GF-D8 (cell line): ENCODE measurements at places on chromosomes 2 and 18.
A peak's percentile ranks its signal among the peaks of the same experiment; 100 is the strongest.

GRCh38 chr2:235045336-235045972 is 93.6 kb downstream of the SH3BP4 start:
- no peak for DNase-seq

DNA sequence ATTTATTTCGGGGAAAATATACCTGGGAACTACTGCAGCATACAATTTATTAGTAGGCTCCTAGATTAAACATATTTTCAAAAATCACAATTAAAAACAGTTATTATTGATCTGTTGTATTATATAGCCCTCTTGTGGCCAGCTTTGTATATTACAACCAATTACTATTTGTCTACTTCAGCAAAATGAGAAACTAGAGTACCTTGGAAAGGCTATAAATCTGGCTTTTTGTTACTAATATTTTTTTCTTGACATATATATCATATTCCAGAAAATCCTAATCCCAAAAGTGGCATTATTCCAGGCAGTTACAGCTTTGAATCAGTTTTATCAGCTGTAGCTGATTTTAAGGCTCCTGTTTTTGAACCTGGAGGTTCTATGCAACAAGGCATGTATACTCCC is 101.2 kb downstream of the UBR3 start:
- DNase-seq = no peak

DNA sequence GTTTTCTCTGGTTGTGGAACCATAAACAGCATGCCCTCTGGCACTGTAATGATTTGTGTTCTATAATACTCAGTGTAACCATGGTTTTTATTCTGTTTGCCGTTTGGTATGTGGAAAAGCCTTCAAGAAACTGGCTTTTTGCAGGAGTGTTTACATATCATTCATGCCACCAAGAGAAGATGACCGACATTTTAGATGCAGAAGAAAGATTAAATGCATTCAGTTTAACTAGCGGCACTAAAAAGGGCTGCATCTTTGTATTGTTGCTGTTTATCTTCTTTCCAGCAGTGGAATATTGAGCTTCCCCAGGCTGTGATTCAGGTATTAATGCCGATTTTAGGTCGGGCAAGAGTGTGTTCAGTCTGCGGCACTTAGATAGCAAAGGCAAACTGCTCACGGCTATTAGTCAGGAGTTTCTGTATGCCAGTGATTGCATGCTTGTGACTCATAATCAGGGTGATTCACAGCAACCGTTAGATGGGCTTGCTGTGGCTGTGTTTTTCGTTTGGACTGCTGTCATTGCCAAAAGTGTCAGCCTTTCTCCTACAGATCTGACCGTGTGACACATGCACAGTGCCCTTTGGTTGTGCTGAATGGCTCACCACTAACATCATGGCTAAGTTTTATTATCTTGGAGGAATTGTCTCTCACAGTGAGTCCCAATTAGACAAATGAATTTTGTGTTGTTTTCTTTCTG is 479.7 kb downstream of the PARD3B start:
- no peak for DNase-seq

- no peak for DNase-seq
These were observed 344.0 kb downstream of the ARHGAP15 start for GRCh38 chr2:143473216-143473615.

DNA sequence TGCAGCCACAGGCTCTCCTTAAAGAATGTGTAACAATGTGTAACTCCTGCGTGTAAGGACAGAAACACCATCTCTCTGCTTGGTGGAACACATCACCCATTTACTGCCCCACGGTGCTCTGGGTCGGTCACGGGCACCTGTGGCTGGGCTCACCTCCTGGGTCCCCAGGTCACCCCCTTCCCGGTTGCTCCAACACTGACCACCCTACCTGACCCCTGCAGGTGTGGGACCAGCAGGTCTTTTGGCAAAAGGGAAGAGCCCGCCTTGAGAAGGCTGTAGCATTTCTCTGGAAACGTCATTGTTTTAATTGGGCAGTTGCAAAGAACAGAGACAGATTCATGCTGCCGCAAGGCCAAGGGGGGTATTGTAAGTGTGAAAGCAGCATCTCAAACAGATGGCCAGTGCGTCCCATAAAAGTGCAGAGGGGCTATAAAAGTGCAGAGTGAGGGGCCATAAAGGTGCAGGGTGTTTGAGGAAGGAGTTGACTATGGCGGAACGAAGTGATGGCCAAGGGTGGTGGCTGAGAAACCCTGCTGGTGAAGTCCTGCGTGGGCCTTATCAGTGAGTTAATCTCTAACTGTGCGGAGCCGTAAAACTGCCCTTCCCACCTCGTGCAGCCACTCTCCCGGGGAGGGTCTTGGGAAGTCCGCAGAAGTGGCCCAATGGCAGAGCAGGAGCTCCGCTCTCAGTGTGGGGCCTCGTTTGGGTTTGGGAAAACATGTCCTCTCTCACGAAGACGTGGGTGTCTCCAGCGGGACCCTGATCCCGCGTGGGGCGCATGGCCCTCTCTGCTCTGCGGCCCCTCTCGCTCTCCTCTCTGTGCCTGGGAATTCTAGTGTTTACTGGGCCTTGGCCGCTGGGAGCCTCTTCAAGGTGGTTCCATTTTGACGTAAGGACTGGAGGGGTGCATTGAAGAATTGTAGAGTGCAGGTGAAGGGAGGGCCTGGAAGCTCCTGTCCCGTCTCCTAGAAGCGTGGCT is 13.7 kb upstream of the NEU4 start:
- no peak for DNase-seq

DNA sequence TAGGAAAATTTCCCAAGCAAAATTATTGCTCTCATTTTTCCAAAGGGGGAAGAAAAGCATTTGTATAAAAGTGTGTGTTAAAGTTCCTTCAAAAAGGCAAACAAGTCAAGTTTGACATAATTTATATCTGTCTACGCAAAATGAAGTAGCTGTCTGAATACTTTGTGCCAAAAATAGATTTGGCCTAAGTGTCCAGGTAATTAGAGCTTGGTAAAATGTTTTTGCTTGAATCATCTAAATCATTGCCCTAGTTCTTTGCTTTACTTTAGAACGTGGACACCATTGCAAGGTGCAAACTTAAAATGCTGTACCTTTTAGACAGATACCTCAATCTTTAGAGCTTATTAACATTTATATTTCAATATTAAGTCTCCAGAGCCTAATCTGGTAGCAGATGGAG is 97.6 kb upstream of the MAPRE2 start:
- DNase-seq = no peak

- no peak for DNase-seq
These were observed 289.7 kb downstream of the DYSF start for GRCh38 chr2:71742953-71743601.

- no peak for DNase-seq
These were observed 193.0 kb downstream of the TXNL1 start for GRCh38 chr18:56445422-56445821.

DNA sequence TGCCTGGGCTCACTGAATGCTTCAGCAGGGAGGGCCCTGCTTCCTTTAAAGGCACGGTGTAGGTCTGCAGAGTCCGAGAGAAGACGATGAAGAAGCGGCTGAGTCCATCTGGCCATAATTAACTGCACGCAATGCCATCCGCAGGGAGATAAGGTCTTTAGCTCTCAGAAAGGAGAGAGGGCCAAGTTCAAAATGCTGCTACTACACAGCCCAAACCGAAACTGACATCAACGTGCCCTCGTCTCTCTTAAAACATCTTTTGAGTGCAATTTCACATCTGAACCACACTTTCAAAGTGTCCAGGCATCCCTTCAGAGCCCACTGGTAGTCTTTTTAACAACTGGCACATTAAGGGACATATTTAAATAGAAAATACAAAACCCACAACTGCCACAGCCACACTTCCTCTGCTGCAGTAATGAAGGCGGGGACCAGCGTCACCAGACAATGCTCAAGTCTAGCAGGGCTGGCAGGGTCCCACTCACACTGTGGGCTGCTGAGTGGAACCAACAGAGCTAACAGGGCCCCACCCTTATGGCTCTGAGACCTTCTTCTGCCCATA is 35.8 kb downstream of the ST3GAL5 start:
- DNase-seq = no peak

DNA sequence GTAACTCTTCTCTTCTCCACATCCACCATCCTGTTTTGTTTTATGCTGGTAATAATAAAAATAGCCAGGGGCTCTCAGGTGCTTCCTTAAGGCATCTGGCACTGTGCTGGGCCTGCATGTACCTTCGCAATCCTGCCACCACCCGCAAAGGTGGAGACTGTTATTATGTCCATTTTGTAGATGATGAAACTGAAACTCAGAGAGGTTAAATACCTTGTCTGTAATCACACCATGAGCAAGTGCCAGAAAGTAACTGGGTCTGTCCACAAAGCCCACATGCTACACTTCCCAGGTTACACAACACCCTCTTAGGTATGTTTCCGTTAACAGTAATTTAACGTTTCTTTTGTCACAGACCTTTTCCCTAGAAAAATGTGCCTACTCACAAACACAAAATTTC is 27.0 kb downstream of the NRP2 start:
- no peak for DNase-seq

GRCh38 chr2:18273205-18273604 is 287.2 kb downstream of the RDH14 start:
- no peak for DNase-seq

DNA sequence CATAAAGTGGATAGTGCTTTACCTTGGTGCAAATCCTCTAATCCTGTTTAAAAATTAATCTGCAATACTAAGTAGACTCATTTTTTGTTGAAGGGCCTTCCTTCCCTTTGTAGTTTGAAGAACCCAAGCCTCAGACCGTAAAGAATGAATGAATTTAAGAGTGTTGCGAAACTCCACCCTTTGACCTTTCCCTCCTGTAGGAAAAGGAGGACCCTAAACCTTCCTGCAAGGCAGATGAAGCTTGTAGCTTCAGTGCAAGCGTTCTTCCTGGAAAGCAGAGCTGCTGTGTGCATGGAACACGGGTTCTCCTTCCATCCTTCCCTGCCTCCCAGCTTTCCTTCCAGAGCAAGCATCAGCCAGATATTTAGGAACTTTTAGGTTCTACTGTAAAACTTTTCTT is 1.7 kb downstream of the IMPA2 start:
- DNase-seq = peak; percentile 19

DNA sequence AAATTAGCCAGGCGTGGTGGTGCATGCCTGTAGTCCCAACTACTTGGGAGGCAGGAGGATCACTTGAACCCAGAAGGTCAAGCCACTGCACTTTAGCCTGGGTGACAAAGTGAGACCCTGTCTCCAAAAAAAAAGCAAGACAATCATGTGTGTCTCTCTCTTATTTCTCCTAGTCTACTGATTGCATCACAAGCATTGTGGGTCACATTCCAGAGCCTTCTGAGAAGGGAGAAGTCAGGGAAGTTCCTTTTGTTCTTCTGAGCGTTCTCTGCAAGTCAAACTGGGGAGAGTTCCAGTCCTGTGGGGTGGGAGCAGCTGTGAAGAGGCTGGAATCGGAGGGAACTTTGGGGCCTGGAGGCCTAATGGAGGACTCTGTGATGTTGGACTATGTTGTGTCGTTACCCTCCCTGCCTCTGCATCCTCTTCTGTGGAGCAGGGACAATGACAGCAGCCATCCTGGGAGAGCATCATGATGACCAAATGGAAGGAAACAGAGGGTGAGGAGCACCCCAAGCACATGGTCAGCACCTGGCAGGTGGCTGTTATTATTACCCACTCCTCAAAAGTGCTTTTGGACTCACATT is 115.4 kb downstream of the MRO start:
- no peak for DNase-seq

- no peak for DNase-seq
These were observed 245.6 kb downstream of the NRXN1 start for GRCh38 chr2:50786345-50786744.

DNA sequence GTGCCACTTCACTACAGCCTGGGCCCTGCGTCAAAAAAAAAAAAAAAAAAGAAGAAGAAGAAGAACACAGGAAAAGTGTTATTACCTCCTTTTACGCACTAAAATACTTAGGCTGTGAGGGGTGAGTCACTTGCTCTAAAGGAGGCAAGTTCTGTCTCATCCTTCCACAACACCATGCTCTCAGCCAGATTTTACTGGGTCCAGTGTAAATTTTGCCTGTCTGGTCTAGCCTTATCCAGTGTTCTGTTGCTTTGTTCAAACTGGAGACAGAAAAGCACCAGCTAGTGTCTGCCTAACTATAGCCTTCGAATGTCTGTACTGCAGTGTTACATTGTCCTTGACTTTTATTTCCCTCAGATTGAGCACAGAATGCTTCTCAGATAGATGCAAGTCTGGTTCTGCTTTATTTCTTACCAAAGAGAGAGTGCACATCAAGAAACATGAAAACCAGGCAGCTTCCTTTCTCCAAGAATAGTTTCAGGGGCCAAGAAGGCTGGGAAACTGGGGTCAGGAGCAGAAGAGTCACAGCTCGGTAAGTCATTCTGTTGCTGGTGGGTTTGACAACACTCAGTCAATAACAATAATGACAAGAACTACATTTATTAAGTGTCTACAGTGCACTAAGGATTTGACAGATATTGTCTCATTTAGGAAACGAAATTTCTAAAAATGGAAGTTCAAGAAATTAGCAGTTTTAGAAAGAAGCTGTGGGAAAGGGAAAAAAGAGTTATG is 3.1 kb upstream of the MSGN1 start:
- no peak for DNase-seq

DNA sequence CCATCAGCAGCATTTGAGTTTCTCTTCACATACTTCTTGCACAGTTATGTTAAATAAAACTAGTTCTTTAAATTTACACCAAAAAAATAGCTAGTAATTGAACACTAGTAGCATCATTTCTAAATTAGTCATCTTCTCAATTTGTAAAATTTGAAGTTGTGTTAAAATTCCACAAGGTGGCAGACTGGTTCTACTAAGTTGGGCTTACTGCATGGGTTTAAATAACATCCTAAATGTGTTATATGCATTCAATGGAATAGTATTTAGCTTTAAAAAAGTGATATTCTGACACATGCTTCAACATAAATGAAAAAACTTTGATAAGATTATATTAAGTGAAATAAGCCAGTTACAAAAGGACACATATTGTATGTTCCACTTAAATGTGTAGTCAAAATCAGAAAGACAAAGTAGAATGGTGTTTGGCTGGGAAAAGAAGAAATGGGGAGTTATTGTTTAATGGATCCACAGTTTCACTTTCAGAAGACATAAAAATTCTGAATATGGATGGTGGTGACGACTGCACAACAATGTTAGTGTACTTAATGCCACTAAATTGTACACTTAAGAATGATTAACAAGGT is 28.7 kb upstream of the RPRD1A start:
- peak; percentile 53 for DNase-seq
